Suppressor macrophage treated with lipopolysaccharide for 4 hours (primary cell): ENCODE measurements at places on chromosomes 11 and 22.

DNA sequence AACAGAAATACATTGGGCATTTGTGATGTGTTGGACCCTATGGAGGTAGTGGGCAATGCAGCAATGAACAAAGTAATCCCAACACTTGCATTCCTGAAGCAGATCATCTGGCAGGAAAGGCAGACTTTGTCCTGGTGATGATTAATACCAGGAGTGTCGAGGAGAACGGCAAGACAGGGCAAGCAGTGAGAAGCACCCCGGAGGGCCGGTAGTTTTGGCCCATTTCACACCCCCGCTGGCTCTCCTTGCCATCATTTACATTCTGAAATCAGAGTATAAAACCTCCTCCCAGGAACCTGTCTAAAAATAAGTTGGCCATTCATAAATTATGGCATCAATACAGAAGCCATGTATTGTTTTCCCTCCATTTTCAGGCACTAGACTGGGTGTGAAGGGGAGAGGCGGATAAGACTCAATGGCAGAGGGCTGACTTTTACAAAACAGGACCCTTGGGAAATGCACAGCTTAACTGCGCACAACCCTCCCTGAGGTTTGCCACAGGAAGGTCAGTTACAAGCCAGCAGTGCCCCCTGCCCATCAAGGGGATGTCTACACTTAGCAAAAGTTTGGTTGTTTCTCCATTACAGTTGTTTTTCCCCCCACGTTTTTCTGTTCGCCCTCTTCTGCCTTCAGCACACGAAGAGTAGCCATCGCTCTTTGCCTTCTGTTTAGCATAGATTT is 55.6 kb downstream of the OPCML start:
- DNase-seq, result no peak

- DNase-seq, result no peak
Measured at GRCh38 chr11:19935507-19935906, 222.9 kb downstream of the NAV2 start.

GRCh38 chr11:44065161-44065661 is 859 bp upstream of the ACCS start:
- no peak for DNase-seq

DNA sequence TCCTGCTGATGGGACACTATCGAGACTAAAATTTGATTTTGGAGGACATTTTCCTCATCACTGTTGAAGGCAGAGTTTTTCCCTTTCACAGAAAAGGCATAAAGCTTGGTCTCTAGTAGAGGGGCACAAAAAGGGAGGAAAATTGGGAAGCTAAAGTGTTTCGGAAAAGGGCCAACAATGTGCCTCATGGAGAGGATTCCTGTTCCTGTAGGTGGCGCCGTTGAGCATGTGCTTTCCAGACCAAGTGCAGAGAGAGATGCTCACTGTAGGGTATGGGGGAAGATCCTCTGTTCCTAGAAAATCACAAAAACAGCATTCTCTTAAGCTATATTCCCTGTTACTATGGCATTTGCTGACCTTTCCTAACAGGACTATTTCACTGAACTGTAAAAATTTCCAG is 18.4 kb upstream of the OR4C5 start:
- no peak for DNase-seq

DNA sequence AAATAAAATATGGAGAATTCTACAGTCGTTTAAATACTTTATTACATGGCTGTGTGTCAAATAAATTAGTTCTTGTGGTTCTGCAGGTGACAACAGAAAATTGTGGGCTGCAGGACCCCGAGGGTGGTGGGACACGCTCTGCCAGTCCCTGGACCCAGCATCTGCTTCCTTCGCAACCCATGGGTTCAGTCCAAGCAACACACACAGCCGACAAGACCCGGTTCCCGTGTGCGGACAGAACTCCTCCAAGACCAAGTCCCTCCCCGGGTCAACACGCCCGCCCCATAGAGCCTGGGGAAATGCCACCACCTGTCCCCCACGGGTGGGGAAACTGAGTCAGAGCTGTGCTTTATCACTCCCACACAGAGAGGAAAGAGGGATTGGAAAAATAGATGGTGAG is 238.9 kb downstream of the BRD1 start:
- DNase-seq, result no peak

DNA sequence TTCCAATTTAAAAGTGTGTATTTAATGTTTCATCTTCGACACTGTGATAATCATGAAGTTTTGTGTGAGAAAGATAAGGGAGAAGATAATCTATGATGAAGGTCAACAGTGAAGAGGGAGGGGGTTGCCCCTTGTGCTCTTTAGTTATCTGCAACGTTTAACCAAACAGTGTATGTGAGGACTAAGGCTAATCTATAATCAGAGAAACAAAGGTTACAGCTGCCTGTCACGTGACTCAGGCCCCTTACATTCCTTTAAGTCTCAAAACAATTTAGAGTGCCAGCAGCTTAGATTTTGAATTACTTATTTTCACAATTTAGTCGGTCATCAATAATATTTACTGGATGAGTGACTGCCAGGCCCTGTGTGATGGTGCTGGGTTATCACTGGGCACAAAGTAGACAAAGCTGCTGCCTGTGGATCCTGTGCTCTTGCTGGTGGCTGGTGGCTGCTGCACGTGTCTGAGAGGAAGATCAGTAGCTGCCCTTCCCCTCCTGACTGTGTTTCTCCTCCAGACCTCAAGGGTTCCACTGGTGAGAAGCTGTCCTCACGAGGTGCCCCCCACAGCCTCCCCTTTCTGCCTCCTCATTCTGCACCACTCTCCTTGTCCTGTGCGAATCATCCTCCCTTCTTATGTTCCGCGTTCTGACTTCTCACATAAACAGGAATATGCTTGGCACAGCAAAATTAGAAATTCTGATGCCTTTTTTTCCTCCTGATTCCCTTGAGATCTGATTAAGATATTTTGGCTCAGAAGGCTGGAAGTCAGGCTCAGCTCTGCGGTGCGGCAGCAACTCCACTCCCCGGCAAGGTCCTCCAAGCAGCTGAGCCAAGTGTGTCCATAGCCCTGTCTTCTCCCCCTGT is 331.1 kb upstream of the B3GAT1 start:
- no peak for DNase-seq
